GM12878 (cell line): ENCODE measurements at places on chromosomes 1 and 21. TPM values are rescaled to one million over a fixed set of nuclear protein-coding genes. Genes with fewer than 3 reads are reported as not detected.

IL19 gene
- total RNA-seq, result not detected in 2 replicates

DNA sequence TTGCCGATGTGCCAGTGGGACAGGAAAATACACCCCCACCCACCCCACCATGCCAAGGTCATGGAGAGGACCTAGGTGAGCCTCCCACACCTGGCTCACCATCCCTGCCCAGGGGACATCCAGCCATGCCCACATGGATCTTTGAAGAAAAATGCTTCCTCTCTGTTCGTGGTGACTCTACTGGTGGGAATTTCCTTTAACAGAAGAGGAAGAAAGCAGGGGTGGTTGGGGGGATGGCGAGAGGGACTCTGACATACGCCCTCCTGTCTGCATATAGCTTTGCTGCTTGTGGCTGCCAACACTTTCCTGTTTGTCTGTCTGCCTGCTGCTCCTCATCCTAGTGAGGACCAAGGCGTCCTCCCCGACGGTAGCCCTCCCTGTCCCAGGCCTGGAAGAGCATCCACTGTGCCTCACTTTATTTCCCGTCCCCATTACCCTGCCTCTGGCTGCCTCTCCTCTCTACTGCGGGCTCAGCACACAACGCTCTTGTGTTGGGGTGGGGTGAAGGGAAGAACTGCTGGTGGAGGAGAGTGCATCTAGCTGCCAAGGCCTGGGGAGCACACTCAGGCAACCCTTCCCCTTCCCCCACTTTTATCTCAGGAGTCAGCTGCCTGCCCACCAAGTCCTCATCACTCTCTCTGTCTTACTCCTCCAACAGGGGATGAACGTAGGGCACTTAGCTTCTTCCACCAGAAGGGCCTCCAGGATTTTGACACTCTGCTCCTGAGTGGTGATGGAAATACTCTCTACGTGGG lies 2.5 kb downstream of the SEMA4A start:
- DNase-seq, result no peak
- peaks cover 13% of the 10 kb centered on the region for H3K36me3 ChIP-seq
- peak overlapping the region; percentile 82 for H3K27ac ChIP-seq
- peak overlapping the region; percentile 94 for H3K4me3 ChIP-seq
- H3K27me3 ChIP-seq, result no peaks in the 10 kb centered on the region

GBP1 gene
- total RNA-seq, result 3.9 and 4.8 TPM in 2 replicates

DNA sequence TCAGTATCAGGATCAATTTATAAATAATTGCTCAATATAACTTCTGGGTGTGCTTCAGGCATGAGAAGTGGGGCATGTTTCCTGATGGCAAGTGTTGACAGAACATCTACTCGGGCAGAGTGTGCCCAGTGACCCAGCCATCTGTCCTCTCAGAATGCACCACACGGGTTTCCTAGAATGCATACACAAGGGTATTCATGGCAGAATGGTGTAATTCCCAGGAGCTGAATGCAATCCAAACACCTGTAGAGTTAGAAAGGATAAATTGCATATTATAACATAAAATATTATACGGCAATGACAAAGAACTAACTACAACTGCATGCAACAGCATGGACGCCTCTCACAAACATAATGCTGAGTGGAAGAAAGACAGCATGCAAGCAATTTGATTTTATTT lies 391.9 kb downstream of the SIPA1L2 start:
- no peaks in the 10 kb centered on the region for H3K4me1 ChIP-seq
- no peaks in the 10 kb centered on the region for H3K36me3 ChIP-seq
- DNase-seq, result no peak
- no peaks in the 10 kb centered on the region; the same call in 1 of the 2 replicates for H3K27me3 ChIP-seq
- no peak overlapping the region for H3K27ac ChIP-seq
- H3K4me3 ChIP-seq, result no peak overlapping the region

DNA sequence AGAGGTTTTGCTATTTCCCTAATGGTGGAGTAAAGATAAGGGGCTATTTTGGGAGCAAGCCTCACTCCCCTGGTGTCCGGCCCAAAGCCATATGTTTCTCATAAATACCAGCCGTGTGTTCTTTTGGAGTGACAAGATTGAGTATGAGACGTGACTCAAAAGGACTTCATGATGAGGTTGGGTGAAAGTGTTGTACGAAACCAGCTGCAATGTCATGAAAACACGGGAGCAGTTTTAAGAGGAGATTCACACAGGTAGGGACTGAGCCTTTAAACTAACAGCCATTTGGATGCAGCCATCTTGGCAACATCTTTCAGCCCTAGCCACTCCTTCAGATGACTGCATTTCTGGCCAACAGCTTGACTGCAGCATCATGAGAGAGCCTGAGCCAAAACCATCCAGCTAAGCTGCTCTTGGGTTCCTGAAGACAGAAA lies 532.3 kb upstream of the USP24 start:
- no peaks in the 10 kb centered on the region for H3K36me3 ChIP-seq
- H3K27ac ChIP-seq, result no peak overlapping the region
- peaks cover 1% of the 10 kb centered on the region; the same call in 1 of the 2 replicates for H3K27me3 ChIP-seq
- no peaks in the 10 kb centered on the region for H3K4me1 ChIP-seq
- H3K4me3 ChIP-seq, result no peak overlapping the region

DNA sequence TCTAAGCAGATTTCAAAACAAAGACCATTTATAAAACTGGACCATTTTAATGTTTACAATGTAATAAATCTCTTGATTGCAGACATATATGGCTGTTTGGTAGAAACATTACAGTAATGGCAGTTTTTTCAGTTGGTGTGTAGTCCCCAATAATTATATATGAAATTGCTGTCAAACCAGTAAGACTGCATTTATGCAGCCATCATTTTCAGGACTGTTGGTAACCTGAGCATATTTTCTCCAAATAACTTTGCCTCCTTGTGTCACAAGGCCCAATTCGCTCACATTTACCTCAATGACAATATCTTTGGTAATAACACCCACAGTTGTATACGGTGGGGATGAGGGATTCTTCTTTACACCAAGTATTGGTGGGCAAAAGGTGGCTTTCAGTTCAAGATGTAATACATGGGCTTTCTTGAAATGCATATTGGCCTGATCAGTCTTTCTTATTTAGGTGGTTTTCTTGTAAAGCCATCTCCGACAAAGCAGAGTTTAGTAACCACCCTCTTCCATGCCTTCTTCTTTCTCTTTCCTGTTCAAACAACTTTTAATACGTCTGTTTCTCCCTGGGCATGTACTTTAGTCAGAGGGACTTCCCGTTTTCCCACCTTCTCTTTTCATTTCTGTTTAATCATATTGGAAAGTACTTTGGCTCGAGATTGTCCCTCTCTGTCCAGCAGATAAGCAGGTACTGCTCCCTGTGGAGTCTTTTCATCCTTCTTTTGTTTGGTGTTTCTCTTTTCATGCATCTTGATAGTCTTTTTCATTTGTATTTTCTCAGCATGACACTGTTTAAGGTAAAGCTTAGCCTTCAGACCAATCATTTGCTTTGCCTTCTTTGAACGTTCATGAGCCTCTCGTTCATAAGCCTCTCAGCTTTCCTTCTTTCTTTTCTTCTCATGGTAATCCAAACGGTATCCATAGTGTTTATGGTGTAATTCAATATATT lies 30.4 kb downstream of the ATP2B4 start:
- no peak overlapping the region for H3K4me3 ChIP-seq
- no peak for DNase-seq
- no peak overlapping the region for H3K27ac ChIP-seq
- peaks cover 12% of the 10 kb centered on the region for H3K4me1 ChIP-seq
- H3K27me3 ChIP-seq, result no peaks in the 10 kb centered on the region
- H3K36me3 ChIP-seq, result no peaks in the 10 kb centered on the region

GPR157 gene
- 10.1 and 12.2 TPM in 2 replicates for total RNA-seq

- no peaks in the 10 kb centered on the region for H3K4me1 ChIP-seq
- H3K27me3 ChIP-seq, result no peaks in the 10 kb centered on the region
These were observed 55.9 kb downstream of the SLC35F3 start for GRCh38 chr1:233960386-233960785.

OR2L3 gene
- not detected in 2 replicates for total RNA-seq

PODN gene
- 0.10 and 0.11 TPM in 2 replicates for total RNA-seq

SGIP1 gene
- not detected in 2 replicates for total RNA-seq

DNAH14 gene
- total RNA-seq, result 3.7 and 4.3 TPM in 2 replicates

GJC2 gene
- 0.44 TPM in 1 of 2 replicates, not detected in the other for total RNA-seq

GRCh38 chr1:224828691-224829090 lies 100.8 kb upstream of the DNAH14 start:
- H3K36me3 ChIP-seq, result no peaks in the 10 kb centered on the region
- H3K4me3 ChIP-seq, result no peak overlapping the region
- no peaks in the 10 kb centered on the region for H3K27me3 ChIP-seq

GSTM5 gene
- total RNA-seq, result 0.26 and 0.40 TPM in 2 replicates

IRF6 gene
- total RNA-seq, result 0.10 and 0.21 TPM in 2 replicates

GRCh38 chr1:51861669-51862068 lies 16.9 kb downstream of the NRDC start:
- DNase-seq, result no peak
- no peaks in the 10 kb centered on the region for H3K27me3 ChIP-seq
- no peak overlapping the region for H3K4me3 ChIP-seq
- H3K27ac ChIP-seq, result no peak overlapping the region

- peaks cover 9% of the 10 kb centered on the region; the same call in 1 of the 2 replicates for H3K4me1 ChIP-seq
- DNase-seq, result no peak
- H3K36me3 ChIP-seq, result no peaks in the 10 kb centered on the region
- no peak overlapping the region for H3K4me3 ChIP-seq
- 0 out of 2 replicates have a peak, but pooled peaks cover 2% of the 10 kb centered on the region for H3K27me3 ChIP-seq
These were observed 5.6 kb downstream of the PRELP start for GRCh38 chr1:203481196-203481595.

OR6N1 gene
- total RNA-seq, result not detected in 2 replicates

- H3K27ac ChIP-seq, result no peak overlapping the region
- no peaks in the 10 kb centered on the region for H3K36me3 ChIP-seq
- DNase-seq, result no peak
- H3K4me3 ChIP-seq, result no peak overlapping the region
- H3K27me3 ChIP-seq, result no peaks in the 10 kb centered on the region
These were observed 710 bp upstream of the PALMD start for GRCh38 chr1:99645203-99645602.

NEXN gene
- total RNA-seq, result 7.2 and 7.8 TPM in 2 replicates

C4BPA gene
- total RNA-seq, result 0.21 and 0.31 TPM in 2 replicates

- DNase-seq, result no peak
- no peak overlapping the region for H3K27ac ChIP-seq
- H3K4me1 ChIP-seq, result no peaks in the 10 kb centered on the region
- H3K27me3 ChIP-seq, result peaks cover 21% of the 10 kb centered on the region
- no peak overlapping the region for H3K4me3 ChIP-seq
These were observed 1.3 kb upstream of the SYT6 start for GRCh38 chr1:114154963-114155322.

- no peak overlapping the region for H3K4me3 ChIP-seq
- DNase-seq, result no peak
These were observed 33.5 kb upstream of the RAP1A start for GRCh38 chr1:111586112-111586511.

DNA sequence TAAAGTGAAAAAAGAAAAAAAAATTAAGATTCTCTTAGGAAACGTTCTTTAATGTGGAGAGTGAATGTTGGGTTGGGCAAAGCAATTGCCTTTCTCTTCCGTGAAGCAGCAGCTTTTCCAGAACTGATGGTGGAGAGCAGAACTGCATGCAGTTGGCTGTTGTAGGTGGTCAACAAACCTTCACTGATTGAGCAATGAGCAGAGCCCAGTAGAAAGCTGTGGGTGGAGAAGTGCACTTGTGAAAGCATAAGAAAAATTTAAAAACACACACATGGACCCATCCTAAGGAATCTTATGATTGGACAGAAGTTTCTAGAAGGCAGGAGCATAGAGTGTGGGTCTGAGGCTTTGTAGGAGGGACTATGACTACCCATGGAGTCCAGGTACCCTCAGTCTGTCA lies 4.5 kb downstream of the PRELP start:
- H3K36me3 ChIP-seq, result no peaks in the 10 kb centered on the region
- no peak for DNase-seq
- no peak overlapping the region for H3K27ac ChIP-seq
- H3K4me3 ChIP-seq, result no peak overlapping the region
- H3K4me1 ChIP-seq, result peaks cover 9% of the 10 kb centered on the region; the same call in 1 of the 2 replicates
- 0 out of 2 replicates have a peak, but pooled peaks cover 2% of the 10 kb centered on the region for H3K27me3 ChIP-seq

DNA sequence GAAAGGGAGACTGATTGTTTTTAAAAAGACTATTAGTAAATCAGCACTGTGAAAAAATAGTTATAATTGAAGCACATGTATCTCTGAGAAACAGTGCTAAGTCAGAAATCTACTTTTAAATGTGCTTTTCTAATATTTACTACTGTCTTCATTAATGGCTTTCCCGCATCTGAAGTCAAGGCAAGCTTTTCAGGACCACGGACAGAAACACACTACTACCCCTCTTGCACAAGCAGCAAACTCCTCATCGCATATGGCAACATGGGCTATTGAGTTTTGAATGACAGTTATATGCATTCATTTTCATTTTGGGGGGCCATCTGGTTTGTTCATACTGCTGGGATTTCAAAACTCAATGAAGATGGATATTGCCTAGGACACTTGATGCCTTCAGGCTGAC lies 433.4 kb upstream of the CAMK1G start:
- H3K4me1 ChIP-seq, result no peaks in the 10 kb centered on the region
- no peak overlapping the region for H3K4me3 ChIP-seq
- H3K36me3 ChIP-seq, result no peaks in the 10 kb centered on the region
- no peak for DNase-seq

CTTNBP2NL gene
- 10.7 and 11.3 TPM in 2 replicates for total RNA-seq

DNA sequence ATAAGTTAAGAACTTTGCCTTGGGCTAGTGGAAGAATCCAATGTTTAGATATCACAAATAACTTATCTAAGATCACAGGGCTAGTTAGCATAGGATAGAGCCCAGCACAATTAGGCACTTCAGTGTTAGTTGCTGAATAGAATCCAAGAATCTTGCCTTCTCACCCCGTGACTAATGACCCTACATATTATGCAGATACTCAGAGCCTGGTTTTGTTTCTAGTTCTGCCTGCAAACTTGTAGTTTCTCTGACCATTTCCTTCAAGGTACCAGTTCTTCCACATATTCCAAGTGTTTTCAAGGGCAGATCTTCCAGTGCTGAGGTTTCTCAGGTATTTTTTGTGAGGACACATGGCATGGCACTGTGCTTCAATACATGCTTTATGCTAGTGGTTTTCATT lies 239.3 kb downstream of the KCNK2 start:
- H3K36me3 ChIP-seq, result no peaks in the 10 kb centered on the region
- no peaks in the 10 kb centered on the region for H3K27me3 ChIP-seq
- H3K27ac ChIP-seq, result no peak overlapping the region
- no peak for DNase-seq
- no peak overlapping the region for H3K4me3 ChIP-seq
- no peaks in the 10 kb centered on the region for H3K4me1 ChIP-seq

IL10 gene
- total RNA-seq, result 0.67 and 1.1 TPM in 2 replicates

- H3K4me1 ChIP-seq, result no peaks in the 10 kb centered on the region
- H3K27ac ChIP-seq, result no peak overlapping the region
- no peaks in the 10 kb centered on the region for H3K36me3 ChIP-seq
- H3K27me3 ChIP-seq, result no peaks in the 10 kb centered on the region
These were observed 202.6 kb downstream of the PDE4B start for GRCh38 chr1:65995336-65995735.

TAL1 gene
- 0.05 TPM in 2 replicates for total RNA-seq

- peaks cover 4% of the 10 kb centered on the region; the same call in 1 of the 2 replicates for H3K36me3 ChIP-seq
- no peak for DNase-seq
- no peaks in the 10 kb centered on the region for H3K4me1 ChIP-seq
These were observed 123.5 kb downstream of the KIAA0319L start for GRCh38 chr1:35433714-35434113.
